ENCODE measurements at places on chromosomes 7 and 10.

GRCh38 chr7:140677496-140677895, 4.8 kb downstream of the ADCK2 start:
- DNase-seq, result no peak

DNA sequence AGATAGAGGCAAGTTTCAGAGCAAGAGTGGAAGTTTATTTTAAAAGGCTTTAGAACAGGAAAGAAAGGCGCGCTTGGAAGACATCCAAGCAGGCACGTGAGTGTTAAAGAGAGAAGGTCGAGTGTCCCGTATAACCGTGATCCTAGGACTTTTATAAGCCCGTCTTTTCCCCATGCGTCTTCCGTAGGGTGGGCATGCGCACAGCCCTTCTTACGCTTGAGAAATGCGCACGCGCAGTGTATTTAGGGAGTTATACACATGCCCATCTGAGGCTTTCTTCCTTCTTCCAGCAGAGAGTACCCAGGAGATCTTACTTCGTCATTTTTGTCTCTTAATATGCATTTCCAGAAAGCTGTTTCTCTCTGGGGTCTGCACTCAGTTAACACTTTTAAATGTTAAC, 52.4 kb downstream of the CALD1 start:
- DNase-seq, result no peak

GRCh38 chr10:112813866-112814591, 136.0 kb upstream of the TCF7L2 start:
- DNase-seq, result no peak

- no peak for DNase-seq
These were observed 46.3 kb downstream of the INSYN2A start for GRCh38 chr10:127150136-127150535.

GRCh38 chr7:137996871-137997270, 5.0 kb downstream of the CREB3L2 start:
- no peak for DNase-seq

- DNase-seq, result no peak
These were observed 138.9 kb downstream of the VTI1A start for GRCh38 chr10:112585960-112586359.

DNA sequence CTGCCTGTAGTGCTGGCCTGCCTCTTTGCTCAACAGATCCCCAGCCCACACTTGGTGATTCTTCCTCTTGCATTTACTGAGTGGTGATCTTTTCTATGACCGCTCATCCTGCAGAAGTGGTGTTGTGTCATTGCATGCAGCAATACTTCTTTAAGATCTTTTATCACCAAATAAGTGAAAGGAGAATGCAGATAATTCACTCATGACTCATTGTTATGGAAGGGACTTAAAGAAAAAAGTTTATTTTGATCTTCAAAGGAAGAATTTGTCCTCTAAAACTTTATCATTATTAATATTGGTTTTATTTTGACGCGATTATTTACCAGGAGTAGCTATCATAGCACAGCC, 489.1 kb upstream of the CELF2 start:
- DNase-seq, result no peak

DNA sequence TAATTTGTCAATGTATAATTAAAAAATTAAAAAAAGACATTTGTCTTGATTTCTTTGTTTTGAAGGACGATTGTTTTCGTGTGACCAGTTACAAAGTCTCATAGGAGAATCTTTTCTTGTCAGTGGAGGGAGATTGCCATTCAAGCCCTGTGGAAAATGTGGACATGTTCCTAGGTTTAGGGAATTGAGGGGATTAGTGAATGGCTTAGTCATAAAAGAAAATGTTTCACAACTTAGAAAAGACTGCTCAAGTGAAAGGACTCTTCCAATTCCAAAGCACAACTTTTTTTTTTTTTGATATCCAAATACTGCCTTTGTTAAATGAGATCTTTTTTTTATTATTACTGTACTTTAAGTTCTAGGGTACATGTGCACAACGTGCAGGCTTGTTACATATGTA, 140.7 kb upstream of the HABP2 start:
- no peak for DNase-seq

DNA sequence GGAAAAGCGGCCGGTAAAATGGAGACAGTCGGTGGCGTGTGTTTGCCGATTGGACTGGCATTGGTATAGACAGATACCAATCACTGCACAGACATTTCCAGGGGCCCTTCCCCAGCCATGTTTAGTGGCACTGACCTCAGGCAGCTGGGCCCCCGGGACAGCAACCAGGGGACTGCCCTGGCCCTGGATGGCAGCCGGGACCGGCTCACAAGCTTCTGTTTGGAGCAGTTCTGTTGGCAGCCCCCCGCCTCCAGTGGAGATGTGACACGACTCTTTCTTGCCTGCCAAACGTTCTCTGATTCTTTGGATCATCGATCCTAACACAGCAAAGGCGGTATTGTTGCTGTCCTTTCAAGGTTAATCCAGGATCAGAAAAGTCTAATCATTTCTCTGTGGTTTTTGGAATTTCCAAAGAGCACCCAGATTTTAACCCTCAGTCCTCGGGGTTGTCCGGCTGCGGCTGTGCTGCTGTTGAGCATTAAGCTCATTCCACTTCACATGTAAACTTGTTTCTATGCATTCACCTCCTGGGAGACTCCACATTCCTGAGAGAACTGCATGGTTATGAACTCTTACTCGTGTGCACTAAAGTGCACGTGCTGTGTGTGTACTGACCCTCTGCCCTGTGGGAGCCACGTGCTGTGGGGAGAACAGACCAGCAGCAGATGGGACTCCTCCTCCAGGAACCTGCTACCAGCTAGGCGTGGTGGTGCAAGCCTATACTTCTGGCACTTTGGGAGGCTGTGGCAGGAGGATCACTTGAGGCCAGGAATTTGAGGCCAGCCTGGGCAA, 46.0 kb downstream of the FOXK1 start:
- DNase-seq, result no peak

DNA sequence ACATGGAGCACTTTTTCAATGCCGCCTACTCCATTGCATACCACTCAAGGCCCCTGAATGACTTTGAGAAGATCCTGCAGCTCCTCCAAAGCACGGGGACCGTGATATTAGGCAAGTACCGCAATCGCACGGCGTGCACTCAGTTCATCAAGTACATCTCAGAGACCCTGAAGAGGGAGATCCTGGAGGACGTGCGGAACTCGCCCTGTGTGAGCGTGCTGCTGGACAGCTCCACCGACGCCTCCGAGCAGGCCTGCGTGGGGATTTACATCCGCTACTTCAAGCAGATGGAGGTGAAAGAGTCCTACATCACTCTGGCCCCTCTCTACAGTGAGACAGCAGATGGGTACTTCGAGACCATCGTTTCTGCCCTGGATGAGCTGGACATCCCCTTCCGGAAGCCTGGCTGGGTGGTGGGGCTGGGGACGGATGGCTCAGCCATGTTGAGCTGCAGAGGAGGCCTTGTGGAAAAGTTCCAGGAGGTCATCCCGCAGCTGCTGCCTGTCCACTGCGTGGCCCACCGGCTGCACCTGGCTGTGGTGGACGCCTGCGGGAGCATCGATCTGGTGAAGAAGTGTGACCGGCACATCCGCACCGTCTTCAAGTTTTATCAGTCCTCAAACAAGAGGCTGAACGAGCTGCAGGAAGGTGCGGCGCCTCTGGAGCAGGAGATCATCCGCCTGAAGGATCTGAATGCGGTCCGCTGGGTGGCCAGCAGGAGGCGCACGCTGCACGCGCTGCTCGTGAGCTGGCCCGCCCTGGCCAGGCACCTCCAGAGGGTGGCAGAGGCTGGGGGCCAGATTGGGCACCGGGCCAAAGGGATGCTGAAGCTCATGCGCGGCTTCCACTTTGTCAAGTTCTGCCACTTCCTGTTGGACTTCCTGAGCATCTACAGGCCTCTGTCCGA, 12.7 kb upstream of the ATP6V0E2 start:
- DNase-seq, result no peak

DNA sequence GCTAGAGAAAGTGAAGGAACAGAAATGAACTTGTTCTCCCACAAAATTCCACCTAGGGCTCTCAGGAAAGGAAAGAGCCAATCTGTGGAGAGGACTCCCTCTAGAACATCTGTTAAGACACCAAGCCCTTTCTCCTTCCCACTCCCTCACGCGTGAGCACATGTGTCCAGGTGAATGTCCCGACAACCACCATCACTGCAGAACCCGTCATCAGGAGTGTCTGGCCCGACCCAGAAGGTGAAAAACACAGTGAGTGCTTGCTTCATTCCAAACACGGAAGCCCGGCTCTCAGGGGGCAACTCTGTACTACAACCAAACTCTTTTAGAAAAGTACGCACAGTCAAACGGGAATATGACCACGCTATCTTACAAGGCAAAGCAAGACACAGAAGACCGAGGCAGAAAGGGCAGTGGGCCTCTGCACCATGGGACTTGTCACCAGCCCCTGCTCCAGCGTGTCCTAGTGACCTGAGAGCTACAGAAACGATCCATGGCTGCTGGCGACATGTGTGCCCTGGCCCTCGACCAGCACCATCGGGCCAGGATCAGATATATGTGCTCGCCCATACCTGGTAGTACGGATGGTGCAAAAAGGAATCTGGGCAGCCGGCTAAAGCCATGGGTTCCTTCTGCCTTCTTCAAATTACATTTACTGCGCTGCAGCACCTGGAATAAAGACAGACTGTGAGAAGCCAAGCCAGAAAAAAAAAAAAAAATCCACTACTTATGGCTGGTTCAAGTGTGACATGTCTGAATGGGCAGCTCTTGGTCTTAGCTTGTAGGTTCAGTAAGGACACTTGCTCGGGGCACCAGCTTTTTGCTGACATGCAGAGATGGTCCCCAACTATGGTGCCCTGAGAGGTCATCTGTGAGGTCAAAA, 50.8 kb downstream of the GRB10 start:
- DNase-seq, result no peak

- no peak for DNase-seq
These were observed 11.7 kb downstream of the NOBOX start for GRCh38 chr7:144391823-144392255.

DNA sequence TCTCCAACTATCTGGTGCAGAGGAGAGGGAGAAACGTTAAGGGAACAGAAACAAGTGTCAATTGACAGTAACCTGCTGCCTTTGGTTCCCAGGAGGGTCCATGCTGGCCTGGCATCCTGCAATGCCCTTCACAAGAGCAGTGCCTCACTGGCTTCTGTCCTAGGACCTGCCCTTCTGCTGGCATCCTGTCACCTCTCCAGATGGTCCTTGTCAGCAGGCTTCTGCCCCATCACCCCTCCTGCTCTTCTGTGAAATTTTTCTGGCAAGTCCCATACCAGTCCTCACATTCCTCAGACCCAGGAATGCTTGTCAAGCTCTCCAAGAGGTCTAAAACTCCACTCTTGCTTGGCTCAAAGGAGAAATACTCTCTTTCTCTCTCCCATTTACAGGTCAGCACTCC, 34.2 kb downstream of the C10orf67 start:
- no peak for DNase-seq

DNA sequence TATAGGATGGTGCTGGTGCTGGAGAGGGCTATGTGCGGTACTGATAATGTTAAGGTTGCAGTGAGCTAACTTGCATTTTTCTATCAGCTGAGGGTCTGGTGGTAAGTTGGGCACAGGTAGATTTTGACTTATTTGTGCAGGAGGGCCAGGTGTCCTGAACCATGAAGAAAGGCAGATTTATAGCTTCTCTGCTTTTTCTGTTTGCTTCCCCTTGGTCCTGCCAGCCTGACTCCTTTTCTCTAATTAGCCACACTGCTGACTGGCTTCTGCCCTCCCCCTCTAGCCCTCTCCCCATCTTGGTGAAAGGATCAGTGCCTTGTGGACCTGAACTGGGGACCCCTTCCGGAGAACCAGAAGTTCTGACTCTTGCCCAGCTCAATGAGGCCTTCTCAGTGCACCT, 40.8 kb upstream of the STEAP4 start:
- DNase-seq, result no peak

DNA sequence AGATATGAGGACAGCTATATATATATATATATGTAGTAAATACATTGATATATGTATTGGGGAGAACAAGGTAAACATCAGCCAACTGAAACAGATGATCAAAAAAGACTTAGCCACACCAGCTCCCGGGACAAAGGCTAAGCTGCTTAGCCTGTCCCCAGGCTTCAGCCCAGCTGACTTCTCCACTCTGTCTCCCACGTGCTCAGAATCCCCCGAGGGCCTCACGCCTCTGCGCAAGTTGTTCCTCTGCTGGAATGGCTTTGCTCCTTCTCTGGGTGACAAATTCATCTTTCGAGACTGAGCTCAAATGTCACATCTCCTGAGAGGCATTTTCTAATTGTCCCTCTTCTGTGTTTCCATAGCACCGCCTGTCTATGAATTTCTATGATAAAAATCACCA, 8.6 kb upstream of the INSIG1 start:
- DNase-seq, result no peak

GRCh38 chr7:45924283-45924682, 3.2 kb upstream of the IGFBP3 start:
- peak; percentile 88 for DNase-seq

- no peak for DNase-seq
These were observed 103.0 kb downstream of the RNF216 start for GRCh38 chr7:5678295-5679047.

GRCh38 chr7:77391230-77391629, 24.9 kb downstream of the GSAP start:
- no peak for DNase-seq

GRCh38 chr7:78444267-78444666, 645.7 kb downstream of the PHTF2 start:
- DNase-seq, result no peak

- DNase-seq, result no peak
These were observed 588.0 kb downstream of the NRG3 start for GRCh38 chr10:82462910-82463551.

GRCh38 chr10:126598009-126598408, 72.5 kb downstream of the C10orf90 start:
- DNase-seq, result no peak

- DNase-seq, result no peak
These were observed 114.8 kb downstream of the TSPAN12 start for GRCh38 chr7:120743128-120743527.

All from kidney epithelial cell (primary cell).